ENCODE measurements at places on chromosomes 5 and 9.

GRCh38 chr5:75235711-75236110, 967 bp downstream of the ANKRD31 start:
- peak; percentile 14 for DNase-seq

GRCh38 chr5:135944967-135945560, 9.7 kb downstream of the LECT2 start:
- peak; percentile 47 for DNase-seq

DNA sequence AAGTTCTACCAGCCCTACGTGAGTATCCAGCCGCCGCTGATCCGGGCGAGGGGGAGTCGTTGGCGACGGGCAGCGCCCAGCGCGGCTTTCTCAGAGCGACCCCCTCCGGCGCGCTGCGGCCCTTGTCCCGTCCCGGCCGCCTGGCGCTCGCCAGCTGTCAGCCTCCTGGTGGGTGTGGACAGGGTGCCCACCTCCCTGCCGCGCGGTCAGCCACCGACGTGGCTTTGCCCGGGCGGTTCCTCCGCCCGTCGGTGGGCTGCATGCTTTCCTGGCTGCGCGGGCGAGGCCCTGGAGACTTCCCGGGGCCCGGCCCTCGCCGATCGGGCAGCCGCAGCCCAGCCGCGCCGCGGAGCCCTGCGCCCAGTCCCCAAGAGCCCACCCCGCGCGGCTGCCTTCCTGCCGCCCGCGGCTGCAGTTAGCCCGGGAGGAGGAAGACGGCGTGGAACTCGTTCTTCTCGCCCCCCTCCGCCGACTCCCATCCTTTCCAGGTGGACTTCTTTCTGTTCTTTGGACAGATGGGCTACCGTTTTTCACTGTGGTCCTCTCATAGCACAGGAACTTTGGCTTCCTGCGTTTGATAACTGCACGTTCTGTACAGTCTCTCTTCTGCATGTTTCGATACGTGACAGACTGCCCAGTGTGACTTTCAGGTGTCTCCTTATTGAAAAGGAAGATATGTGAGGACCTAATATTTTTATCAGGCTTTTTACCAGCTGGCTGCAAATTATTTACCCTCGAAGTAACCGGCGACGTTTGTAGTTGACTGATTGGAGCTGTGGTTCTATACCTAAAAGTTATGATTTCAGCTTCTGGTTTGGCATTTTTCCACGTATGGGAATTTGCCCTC, 577 bp downstream of the AP3S1 start:
- DNase-seq, result peak; percentile 71

DNA sequence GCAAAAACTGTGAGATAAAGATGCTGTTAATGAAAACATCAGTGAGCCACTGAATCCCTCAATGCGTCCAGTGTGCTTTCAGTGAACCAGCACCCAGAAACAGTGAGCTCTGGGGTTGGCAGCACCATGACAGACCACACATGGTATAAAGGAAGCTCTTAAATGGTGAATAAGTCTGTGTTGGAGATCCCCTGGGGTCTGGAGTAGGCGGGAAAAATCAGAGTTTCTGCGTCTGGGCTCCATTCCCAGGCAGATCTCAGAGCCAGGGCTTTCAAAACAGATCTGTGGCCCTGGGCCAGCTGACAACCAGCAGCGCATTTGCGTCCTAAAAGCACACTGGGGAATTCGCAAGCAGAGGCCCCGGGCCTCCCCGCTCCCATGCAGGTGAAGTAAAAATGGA, 233.5 kb downstream of the FRMD3 start:
- no peak for DNase-seq

DNA sequence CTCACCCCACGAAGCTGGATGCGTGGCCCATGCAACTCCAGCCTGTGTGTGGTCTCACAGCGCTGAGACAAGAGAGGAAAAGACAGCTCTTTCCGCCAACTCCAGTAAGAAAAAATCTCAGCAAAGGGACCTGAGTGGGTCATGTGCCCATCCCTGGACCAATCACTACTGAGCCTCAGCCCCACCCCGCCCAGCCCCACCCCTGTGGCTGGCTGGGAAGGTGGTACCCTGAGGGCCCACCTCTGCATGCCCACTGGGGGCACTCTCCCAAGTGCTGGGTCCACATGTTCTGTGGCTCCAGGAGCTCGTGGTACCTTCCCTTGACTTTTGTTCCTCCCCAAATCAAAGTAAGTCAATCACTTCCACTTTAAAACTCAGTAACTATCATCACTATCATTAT, 105.1 kb upstream of the SMIM23 start:
- no peak for DNase-seq

DNA sequence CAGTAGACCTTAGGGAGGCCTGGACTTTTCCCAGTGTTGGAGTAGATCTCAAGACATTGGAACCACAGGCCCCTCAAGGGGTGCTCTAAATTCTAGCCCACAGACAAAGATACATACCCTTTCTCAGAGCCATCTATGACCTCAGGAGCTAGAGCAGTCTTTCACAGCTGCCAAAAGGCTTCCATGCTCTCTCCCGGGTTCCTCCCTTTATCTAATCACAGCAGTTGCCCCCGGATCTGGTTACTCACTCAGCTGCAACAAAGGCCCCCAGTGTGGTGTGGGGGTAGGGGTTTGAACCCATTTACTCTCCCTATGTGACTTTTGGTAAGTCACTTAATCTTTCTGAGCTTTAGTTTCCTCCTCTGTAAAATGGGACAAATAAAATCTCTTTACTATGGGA, 27.0 kb downstream of the POU4F3 start:
- no peak for DNase-seq

DNA sequence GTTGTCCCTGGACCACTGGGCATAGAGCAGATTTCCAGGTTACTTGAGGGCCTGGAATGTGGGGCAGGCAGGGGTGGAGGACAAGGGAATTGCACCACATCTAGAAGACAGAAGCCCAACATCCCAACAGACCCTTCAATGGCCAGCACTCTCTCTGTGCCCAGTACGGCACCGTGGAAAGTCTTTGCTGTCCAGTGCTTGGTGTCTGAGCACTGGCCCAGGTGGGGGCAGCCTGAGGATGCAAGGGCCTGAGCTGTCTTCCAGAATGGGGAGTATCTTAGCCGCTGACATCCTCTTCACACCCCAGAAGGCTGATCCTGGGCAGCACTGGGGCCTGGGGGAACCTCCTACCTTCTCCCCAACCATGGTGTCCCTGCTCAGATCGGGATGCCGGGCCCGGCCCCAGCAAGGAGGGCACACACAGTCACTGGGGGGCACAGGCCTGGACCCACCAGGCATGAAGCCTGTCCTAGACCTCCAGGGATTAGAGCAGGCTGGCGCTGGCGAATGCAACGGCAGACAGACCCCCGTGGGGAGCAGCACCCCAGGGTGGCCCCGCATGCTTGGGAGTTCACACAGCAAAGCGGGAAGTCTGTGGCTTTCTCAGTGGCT, 40.6 kb upstream of the OLFM1 start:
- DNase-seq, result no peak

DNA sequence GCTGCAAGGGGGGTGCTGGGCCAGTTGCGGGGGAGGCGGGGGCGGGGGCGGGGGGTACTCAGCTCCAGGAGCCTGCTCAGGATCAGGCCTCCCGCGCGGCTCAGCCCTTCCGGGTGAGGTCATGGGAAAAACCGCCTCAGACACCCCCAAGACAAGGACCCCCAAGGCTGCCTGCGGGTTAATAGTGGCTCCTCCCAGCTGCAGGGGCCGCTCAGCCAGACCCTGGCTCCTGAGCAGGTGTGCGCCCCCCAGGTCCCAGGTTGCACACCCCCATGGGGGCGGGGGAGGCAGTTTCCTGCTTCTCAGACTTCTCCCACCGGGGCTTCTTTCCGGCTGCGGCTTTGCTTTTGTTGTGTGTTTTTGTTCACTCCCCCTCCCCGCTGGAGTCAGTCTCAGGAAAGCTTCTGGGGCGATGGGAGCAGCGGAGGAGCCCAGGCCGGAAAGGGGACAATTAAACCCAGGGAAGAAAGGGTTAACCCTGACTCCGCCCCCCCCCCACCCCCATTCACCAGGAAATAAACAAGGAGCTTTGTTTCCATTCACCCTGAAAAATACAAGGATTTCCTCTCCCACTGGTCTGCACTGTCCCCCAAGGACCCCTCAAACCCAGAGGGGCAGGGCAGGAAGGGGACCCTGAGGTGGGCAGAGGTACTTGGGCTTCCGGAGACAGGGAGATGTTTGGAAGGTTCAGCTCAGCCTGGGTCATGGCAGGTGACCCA, 42.3 kb upstream of the NOTCH1 start:
- DNase-seq, result no peak

GRCh38 chr5:120866997-120867396, 402.9 kb downstream of the PRR16 start:
- DNase-seq, result no peak

- no peak for DNase-seq
These were observed 52.2 kb downstream of the GARNL3 start for GRCh38 chr9:127316586-127317323.

DNA sequence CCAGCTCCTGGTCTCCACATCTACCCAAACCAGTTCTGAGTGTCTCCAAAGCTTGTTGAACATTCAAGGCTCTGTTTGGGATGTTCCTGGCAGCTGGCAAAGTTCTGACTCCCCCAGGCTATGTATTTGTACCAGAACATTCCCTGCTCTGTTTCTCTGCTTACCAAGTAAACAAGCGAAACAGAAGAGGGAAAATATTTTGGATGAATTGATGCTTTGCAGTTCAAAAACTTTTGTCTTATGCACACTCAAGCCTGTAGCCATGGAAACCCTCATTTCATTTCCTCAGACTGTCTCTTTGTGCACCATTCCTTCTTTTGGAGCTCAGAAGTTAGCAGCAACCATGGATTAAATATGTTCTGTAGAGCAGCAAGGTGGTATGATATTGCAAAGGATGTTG, 145.8 kb downstream of the ACTL7B start:
- DNase-seq, result no peak

DNA sequence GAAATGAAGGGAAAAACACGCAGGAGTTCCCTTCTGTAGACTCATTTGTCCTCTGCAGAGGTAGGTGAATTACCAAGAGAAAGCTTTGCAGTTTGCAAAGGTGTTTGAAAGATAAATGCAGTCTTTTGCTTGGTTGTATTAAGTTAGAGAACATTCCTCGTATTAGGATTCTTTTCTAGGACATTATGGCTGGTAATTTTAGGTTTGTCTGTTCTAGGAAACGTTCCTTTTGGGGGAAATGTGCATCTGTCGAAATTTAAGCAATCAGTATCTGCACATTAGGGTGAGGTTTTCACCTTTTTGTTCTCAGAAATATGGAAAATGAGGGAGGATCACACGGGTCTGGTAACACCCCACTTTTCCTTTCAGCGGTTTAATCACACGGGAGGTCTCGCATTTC, 45.1 kb downstream of the GAS1 start:
- no peak for DNase-seq

GRCh38 chr9:82535432-82535998, 527.4 kb downstream of the RASEF start:
- DNase-seq, result no peak

- no peak for DNase-seq
These were observed 6.5 kb upstream of the SSBP2 start for GRCh38 chr5:81757404-81757803.

- DNase-seq, result no peak
These were observed 19.7 kb downstream of the TLE4 start for GRCh38 chr9:79591458-79591857.

- no peak for DNase-seq
These were observed 31.1 kb downstream of the DIRAS2 start for GRCh38 chr9:90611568-90611967.

GRCh38 chr9:137222190-137223077, at the start of gene RNF208:
Gene RNF208, minus strand, starts transcription at chr9:137222240. Its CDS starts 1,028 bp downstream, at chr9:137221212.
- no peak for DNase-seq

- DNase-seq, result no peak
These were observed 143.5 kb downstream of the MTX3 start for GRCh38 chr5:79847561-79847960.

- no peak for DNase-seq
These were observed 68.0 kb upstream of the MAMDC2 start for GRCh38 chr9:69975681-69976080.

- DNase-seq, result no peak
These were observed 82.1 kb downstream of the CYFIP2 start for GRCh38 chr5:157348049-157348400.

- DNase-seq, result no peak
These were observed 40.5 kb downstream of the ALG2 start for GRCh38 chr9:99181206-99181605.

GRCh38 chr5:112196584-112196983, 222.5 kb downstream of the EPB41L4A start:
- no peak for DNase-seq

- DNase-seq, result peak; percentile 34
These were observed 16.6 kb downstream of the KCNT1 start for GRCh38 chr9:135718616-135719015.

GRCh38 chr5:54645882-54646355, 128.4 kb downstream of the SNX18 start:
- DNase-seq, result no peak

DNA sequence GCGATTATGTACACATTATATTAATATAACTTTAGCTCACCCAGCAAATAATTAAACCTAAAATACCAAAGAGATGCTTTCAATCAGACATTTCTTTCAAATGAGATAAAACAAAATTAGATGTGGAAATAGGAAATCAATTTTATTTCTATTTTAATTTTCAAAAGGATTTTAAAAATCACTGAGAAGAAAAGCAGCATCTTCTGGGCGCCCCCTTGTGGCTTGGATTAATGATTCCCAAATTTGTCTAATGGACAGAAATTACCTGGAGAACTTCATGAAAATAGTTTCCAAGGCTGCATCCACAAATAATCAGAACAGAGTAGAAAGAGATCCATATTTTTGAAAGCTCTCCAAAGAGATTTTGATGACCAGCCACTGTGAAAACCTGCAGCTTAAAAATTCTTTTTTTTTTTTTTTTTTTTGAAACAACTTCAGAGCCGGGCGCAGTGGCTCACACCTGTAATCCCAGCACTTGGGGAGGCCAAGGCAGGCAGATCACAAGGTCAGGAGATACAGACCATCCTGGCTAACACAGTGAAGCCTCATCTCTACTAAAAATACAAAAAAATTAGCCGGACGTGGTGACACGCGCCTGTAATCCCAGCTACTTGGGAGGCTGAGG, 50.9 kb upstream of the CEMIP2 start:
- DNase-seq, result no peak

DNA sequence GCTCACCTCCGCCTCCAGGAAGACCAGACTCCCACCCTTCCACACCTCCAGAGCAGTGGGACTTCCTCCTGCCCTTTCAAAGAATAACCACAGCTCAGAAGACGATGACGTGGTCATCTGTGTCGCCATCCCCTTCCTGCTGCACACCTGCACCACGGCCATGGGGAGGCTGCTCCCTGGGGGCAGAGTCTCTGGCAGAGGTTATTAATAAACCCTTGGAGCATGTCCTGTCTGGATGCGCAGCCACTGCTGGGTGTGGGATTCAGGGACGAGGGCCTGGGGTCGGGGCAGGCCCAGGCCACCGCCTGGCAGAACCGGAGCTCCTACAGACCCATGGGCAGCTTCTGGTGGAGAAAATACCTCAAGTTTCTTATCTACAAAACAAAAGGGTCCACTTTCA, 5.0 kb downstream of the PAEP start:
- no peak for DNase-seq

GRCh38 chr9:22107202-22108045, 98.3 kb upstream of the CDKN2B start:
- DNase-seq, result no peak

DNA sequence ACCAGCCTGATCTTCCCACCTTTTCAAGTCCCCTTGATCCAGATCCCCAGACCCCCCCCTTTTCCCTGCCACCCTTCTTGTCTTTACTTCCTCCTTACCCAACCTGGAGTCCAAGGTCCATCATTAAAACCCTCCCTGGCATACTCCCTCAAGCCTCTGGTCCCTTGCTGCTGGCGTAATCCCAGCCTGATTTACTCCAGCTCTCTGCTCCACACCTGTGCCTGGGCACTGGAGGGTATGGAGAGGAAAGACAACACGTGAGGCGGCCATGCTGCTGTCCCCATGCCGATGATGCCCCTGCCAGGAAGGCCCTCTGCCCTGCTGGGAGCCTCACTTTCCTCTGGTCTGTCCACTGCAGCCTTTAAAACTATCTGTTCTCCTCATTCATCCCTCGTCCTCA, 5.1 kb downstream of the B4GALT7 start:
- DNase-seq, result no peak

Measured in Caki2 (cell line).